G401 (cell line): ENCODE measurements at places on chromosomes 3 and 15.
A peak's percentile ranks its signal among the peaks of the same experiment; 100 is the strongest.

DNA sequence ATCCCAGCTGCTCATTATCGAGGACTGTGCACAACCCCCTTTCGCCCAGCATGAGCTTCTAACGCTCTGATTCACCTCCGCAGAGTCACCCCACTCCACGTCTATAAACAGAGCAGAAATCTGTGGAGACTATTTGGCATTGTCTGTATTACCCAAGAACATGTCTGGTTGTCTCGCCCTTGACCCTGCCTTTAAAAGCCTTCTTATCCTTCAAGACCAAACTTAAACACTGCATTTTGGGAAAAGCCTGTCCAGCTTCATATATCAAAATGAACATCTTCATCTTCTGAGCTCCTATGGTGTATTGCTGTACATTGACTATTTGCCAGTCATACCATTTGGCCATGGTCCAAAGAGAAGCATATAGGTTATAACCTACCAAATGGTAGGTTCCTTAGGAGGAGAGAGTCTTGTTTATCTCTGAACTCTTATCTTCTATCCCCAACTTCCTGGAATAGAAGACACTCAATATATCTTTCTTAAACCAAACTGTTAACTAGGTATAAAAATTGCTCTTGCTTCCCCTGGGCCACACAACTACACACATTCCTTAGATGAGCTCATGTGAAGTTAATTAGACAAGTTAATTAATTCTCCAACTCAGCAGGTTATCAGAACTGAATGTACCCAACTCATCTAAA lies 90.1 kb downstream of the FBN1 start:
- no peak for DNase-seq

- no peak for DNase-seq
These were observed 81.1 kb downstream of the LRRK1 start for GRCh38 chr15:101000271-101000681.

GRCh38 chr15:78977091-78977571 lies 32.3 kb upstream of the CTSH start:
- DNase-seq, result no peak

GRCh38 chr3:111944372-111944771 lies 34.5 kb upstream of the ABHD10 start:
- DNase-seq, result no peak

DNA sequence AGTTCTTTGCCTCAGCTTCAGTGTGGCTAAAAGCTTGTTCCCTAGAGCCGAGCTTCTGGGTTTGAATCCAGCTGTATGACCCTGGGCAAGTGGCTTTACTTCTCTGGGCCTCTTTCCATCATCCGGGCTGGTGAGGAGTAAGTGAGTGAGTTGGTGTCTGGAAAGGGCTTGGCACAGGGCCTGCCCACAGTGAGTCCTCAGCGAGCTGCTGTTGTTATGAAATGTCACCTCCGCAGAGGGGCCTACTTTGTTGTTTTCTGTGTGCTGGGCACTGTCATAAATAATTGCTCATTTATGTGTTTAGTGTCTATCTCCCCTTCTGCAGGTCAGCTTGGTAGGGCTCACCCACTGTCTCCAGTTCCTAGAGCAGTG lies 31.7 kb downstream of the SLC6A6 start:
- no peak for DNase-seq

GRCh38 chr15:97691078-97691477 lies 269.4 kb upstream of the ARRDC4 start:
- no peak for DNase-seq

DNA sequence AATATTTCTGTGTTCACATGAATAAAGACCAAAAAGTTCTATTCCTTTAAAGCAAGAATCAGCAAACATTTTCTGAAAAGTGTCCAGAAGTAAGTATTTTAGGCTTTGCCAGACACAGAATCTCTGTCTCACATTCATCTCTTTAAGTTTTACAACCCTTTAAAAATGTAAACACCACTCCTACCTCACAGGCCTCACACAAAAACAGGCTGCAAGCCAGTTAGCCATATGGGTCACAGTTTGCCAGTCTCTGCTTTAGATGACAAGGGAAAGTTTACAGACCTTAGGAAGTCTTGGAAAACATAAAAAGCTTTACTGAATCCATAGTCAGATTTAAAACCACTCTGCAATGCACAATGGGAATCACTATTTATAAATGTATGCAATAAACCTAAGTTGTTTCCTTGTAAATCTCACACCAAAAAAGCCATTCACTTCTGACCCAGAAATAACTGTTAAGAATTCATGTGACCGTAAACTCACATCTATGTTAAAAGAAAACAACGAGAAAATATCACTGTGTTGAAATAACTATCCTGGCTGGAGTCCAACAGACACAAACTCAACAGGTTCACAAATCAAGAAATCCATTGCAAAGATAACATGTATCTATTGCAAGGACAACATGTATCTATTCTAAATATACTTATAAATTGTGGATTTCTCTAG lies 308.2 kb downstream of the ULK4 start:
- peak; percentile 5 for DNase-seq

DNA sequence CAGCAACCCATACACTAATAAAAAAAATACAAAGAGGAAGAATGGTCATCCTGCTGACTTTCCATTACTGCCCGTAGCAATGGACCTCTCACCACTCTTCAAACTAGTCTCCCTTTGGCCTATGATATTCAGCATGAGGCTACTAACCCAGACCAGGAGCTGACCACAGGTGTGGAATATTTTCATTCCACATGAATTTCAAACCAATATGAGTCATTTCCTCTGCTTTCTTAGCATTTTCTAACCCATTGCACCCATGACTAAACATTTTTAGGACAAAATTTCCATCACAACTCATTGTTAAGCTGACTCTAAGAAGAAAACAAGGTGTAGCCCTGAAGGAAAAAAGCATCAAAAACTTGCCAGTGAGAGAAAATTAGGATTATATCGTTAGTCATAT lies 34.0 kb upstream of the ZPLD1 start:
- no peak for DNase-seq

DNA sequence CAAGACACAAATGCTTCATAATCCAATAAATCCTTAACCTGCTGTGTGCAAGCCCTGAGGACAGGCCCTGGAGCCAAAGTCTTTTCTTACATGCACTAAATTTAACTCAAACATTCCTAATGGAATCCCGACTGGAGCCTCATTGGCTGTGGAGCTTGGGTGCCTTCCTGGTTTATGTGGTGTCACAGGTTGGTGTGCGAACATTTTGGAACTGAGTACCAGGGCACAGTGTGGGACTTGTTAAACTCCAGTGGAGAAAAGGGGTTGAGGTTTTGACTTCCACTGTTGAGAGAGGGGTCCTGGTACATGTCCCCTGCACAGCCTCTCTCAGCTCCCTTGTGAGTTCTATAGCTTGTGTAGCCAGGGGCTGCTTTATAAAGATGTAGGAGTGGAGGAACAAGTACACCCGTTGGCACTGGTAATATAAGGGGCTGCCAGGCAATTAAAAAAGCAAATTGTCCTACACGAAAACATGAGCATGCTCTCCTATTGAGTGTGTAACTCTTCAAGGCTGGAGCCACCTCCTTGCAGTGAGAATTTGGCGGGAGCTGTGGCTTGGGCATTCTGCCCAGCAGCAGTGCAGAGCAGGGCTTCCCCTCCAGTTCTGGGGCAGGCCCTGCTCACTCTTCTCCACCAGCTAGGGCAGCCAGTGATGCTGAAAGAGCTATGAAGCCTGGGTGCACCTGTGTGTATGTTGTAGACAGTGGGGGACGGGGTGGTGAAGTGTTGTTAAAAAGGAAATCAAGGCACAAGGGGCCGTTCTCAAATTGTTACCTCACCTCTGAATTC lies 218.1 kb downstream of the CLSTN2 start:
- DNase-seq, result no peak

DNA sequence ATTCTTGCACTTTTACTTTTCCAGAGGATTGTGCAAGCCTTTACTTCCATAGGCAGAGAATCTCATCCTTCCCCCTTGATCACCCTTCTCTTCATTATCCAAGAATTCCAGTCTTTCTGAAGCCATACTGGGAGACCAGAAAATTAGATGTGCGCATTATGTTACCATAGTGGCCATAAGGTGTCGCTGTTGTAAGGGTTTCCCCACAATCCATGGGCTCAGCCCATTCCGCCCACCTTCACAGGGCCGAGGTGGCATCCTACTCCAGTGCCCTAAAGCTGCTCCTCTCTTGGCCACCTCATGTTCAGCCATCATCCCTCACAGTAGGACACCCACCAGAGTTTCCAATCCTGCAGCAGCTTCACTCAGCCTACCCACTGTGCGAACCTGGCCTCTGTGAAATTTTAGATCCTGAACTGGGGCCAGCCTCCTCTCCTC lies 35.0 kb downstream of the CTSH start:
- peak; percentile 72 for DNase-seq

DNA sequence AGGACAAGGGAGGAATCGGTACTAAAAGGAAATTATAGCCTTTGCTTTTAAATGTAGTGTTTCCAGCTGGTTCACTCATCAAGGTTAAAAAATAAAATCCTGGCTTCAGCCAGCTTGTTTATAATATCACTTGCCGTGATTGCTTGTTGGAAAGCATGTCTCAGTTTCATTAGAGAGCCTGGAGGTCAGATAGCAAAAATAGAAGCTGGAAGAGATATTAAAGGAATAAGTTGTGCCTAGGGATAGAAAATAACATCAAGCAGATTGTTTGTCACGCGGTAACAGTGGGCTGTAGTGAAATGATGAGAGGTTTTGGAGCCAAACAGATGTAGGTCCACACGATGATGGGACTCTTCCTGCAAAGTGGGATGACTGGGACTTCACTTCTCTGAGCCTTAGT lies 17.7 kb upstream of the SLMAP start:
- no peak for DNase-seq

DNA sequence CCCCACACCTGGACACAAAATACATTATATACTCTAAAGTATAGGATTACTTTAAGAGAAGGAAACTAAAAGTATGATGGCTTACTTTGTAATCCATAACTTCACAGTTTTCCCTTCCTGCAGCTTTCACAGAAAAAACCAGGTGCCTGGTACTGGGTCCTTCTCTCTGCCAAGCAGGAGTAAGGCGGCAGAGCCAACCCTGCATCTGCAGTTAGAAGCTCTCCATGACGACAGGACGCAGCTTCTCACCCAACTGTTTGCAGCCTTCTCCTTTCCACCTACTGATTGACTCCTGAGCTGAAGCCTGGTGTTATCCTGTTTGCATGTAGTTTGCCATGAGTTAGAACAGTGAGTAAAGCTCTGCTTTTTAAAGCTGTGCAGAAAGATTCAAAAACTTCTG lies 6.7 kb downstream of the MRAS start:
- DNase-seq, result no peak

DNA sequence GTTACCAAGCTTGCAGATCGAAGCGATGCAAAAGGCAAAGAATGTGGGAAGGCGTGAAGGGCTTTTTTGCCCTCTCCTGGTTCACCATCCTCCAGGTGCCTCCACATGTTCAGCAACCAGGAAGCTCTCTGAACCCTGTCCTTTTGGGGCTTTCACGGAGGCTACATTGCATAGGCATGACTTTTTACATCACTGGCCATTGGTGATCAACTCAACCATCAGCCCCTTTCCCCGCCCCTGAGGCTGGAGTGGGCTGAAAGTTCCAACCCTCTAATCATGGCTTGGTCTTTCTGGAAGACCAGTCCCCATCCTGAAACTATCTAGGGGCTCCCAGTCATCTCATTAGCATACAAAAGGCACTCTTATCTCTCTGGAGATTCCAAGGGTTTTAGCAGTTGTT lies 52.6 kb downstream of the UACA start:
- DNase-seq, result peak; percentile 33

GRCh38 chr15:91952216-91952615 lies 98.7 kb downstream of the SLCO3A1 start:
- no peak for DNase-seq

DNA sequence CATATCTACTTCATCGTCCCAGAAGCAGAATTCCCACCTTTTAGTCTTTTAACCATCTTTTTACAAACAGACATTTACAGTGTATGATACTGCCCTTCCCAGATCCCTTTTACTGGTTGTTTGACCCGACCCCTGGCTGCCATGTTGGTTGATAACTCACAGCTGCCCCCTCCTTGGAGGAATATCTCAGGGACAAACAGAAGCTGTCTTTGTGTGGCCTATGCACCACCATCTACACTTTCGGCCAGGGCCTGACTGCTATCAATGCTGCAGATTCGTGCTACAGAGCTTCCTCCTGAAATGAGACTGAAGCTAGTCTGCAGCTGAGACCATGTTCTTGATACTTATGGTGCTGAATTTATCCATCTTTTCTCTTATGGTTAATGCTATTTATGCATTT lies 6.6 kb upstream of the POLQ start:
- DNase-seq, result no peak

DNA sequence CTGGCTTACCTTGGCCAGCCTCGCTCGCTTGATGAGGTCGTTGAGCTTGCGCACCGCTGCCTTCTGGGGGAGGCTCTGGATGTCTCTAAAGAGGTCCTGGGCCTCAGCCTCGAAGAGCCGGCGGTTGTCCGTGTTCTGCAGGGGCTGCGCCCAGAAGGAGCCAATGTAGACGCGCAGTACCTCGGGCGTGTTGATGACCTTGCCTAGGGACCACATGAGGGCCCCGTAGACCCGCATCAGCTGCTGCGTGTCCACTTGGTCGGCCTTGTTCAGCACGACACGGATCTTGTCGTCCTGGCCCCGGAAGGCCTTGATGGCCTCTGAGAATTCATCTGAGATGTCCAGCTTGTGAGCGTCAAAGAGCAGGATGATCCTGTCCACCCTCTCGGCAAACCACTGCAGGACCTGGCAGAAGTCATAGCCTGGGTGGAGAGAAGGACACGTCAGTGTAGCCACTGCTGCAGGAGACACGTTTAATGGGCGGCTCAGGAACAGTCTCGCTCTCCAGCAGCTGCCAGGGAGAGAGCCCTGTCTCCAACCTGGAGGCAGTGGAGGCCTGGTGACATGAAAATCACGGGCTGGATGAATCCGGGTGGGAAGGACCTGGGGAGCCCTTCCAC lies 25.5 kb upstream of the SPTBN5 start:
- no peak for DNase-seq

- peak; percentile 94 for DNase-seq
These were observed 37.3 kb downstream of the ATP2B2 start for GRCh38 chr3:10467904-10468612.

DNA sequence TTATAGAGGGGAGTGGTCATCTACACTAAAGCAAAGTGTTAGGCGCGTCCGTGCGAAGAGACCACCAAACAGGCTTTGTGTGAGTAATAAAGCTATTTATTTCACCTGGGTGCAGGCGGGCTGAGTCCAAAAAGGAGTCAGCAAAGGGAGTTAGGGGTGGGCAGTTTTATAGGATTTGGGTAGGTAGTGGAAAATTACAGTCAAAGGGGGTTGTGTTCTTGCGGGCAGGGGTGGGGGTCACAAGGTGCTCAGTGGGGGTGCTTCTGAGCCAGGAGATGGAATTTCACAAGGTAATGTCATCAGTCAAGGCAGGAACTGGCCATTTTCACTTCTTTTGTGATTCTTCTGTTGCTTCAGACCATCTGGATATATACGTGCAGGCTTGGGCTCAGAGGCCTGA lies 47.1 kb downstream of the OIP5 start:
- DNase-seq, result no peak

DNA sequence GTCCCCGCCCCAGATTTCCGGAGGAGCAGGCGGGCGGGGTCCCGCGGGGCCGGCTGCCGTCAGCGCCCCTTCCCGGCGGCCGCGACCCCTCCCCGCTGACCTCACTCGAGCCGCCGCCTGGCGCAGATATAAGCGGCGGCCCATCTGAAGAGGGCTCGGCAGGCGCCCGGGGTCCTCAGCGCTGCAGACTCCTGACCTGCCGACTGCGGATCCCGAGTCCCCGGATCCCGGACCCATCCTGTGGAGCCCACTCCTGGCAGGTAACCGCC lies at the start of gene TRH:
Gene TRH (plus strand): TSS at position 157 of the 269 bp plus-strand sequence. CDS start 1,097 bp downstream, outside the sequence.
- DNase-seq, result no peak

- DNase-seq, result no peak
These were observed 5.5 kb upstream of the ACAP2 start for GRCh38 chr3:195448205-195448875.
